ENCODE measurements at places on chromosomes 2 and 18.
A peak's percentile ranks its signal among the peaks of the same experiment; 100 is the strongest.

- DNase-seq, result peak; percentile 5
Measured at GRCh38 chr2:122451040-122451439, 695.6 kb downstream of the TSN start.

- no peak for DNase-seq
Measured at GRCh38 chr2:170966648-170967396, 37.8 kb downstream of the GORASP2 start.

DNA sequence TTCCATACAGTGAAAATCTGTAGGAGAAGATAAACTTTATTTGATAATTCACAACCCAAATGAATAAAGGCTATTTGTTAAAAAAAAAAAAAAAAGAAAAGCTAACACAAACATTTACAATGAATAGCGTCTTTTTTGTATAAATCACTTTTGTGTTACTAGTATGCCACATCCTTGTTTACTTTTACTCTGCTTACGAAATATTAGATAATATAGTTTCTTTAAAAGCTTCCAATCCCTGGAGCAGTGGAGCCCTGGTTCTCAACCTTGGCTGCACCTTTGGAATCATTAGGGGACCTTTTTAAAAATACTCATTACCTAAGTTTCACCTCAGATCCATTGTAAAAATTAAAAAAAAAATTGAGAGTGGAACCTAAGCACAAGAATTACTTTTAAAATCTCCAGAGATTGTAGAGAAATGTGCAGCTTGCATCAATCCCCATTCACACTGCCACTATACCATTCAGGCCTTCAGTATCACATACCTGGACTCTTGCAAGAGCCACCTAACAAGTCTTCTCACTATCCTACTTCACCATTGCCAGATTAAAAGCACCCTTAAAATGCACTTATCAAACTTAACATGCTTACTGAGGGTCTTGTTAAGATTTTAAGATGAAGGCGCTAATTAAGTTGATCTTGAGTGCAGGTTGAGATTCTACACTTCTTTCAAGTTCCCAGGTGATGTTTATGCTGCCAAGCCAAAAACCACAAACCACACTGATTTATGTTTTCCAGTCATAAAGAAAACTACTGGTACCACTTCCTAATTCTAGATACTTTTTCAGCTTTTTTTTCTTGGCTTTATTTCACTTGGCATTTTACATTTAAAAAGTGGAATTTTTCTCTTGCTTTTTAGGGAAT, 59.7 kb upstream of the ZC3H15 start:
- DNase-seq, result no peak

DNA sequence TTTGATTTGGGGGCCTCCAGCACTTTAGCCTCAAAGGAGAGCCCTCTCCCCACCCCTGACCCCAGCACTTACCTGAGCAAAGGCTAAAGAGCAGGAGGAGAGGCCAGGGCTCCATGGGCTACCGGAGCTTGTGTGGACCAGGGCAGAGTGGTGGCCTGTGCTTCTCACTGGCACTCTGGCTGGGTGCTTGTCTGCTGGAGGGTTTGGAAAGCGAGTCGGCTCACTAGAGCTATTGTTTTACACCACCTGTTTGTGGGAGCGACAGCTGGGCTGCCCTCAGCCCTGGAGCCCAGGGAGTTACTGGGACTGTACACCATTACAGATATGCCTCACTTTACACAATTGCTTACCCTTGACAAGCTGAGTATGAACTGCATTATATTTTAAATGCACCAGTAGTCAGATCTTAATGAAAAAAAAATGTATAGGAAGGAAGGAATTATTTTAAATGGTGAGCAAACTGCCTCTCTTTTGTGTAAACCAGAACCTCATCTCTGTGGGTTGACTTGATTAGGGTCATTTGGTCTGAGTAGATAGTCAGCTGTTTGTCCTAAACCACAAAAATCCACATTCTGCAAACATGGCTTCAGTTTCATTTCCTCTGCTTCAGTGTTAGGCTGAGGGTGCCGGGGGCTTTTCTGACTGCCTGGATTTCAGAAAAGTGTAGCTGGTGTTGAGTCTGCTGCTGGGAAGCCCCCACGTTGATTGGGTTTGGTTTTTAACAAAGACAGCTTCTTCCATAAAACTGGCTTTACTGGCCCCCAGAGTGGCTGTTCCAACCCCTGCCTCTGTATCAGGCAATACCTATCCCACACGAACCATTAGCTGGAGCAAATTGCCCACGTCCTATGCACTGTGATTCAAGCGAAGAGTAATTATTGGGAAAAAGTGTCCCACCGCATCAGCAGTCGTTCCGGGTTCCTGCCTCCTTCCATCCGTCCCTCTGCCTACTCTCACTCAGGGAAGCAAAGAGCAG, at the start of gene CHRNA1:
Gene CHRNA1 (minus strand): TSS at position 193 of the 976 bp plus-strand sequence. CDS start 78 bp downstream, at position 115.
- peak; percentile 71 for DNase-seq

- peak; percentile 89 for DNase-seq
Measured at GRCh38 chr2:39059366-39059952, 61.4 kb downstream of the SOS1 start.

DNA sequence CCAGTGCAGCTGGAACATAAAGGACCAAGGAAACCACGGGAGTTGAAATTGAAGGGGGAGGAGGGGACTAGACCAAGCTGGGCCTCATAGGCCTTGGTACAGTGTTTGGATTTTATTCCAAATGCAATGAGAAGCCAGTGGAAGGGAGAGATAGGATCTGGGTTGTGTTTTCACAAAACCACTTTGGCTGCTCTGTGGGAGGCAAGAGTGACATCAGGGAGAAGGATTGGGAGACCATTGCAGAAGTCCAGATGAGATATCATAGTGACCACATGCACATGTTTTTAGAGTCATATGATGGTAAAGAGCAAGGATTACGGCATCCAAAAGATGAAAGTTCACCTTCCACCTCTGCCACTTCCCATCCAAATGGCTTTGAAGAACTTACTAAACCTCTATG, 210.2 kb downstream of the PAX3 start:
- DNase-seq, result no peak

GRCh38 chr2:174485788-174486562, 854 bp downstream of the GPR155 start:
- no peak for DNase-seq

DNA sequence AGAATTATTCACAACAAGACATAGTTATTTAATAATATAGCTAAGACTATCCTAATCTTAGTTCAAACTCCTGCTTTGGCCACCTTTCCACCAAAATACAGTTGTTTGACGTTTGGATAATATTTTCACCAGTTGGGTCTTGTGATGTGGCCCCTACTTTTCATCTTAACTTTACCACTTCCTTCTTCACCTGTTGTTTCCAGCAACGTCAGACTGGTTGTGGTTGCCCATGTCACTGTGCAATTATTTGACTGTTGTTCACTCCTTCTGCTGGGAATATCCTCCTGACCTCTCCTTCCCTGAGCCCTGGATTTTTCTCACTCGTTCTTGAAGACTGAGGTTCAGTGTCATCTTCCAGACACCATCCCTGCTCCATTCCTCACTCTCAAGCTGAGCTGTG, 132.2 kb upstream of the RASGRP3 start:
- DNase-seq, result no peak

DNA sequence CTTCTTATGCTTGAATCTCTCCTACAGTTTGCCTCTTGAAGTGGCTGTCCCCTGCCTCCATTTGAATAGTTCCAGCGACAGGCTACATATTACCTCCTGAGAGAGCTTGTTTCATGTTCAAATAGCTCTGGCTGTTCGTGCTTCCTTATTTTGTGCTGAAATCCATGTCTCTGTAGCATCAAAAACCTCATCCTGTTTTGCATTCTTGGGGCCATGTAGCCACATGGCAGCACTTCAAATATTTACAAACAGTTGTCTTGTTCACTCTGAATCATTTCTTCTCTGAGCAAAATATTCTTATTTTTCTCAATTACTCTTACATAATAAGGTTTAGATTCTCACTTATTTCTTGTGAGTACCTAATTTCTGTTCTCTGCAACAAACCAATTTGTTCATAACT, 1243.1 kb upstream of the NXPH2 start:
- DNase-seq, result no peak

DNA sequence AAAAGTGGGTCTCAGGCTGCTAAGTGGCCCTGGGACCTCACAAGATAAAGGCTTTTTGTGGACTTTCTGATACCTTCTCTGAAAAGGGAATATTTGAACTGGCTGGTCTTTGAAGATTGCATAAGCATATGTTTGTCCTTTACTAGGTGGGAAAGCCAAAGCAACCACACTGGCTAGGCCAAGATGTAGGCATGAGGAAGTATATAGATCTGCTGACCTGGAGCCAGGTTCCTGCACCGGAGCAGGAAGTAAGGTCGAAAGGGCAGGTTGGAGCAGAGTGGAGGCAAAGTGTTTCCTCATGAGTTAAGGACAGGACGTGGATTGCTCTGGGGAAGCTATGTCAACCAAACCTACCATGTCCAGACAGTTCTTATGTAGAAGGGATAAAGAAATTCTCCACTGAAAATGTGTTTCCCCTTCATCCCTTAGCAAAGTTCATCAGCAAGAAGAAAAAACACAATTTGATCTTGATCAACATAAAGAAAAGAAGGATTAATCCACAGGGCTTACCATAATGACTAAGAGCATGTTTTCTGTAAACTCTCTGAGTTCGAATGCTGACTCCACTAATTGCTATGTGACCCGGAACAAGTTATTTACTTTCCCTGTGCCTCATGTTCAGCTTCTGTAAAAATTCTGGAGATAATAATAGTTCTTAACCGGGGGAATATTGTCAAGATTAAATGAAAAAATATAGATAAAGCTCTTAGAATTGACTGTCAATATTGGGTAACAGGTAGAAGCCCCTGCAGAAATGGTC, 156.1 kb upstream of the SRD5A2 start:
- no peak for DNase-seq

- no peak for DNase-seq
Measured at GRCh38 chr2:36800381-36800780, 103.9 kb downstream of the VIT start.

DNA sequence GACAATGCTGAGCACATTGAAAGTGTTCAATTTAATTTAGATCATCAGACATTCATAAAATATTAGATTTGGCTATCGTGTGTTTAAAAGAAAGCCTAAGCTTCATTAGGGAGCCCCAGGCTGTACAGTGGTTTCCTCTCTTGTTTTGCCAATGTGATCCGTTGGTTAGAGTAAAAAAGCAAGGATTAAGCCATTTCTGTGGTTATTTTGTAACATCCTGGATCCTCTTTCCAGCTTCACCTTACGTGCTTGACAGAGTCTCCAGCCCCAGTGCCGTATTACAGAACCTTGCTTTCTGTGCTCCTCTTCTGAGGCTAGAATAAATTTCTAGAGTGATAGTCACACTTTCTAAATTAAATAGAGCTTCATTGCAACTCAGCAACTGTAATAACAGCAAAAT, 289.3 kb upstream of the LINC00305 start:
- DNase-seq, result no peak

DNA sequence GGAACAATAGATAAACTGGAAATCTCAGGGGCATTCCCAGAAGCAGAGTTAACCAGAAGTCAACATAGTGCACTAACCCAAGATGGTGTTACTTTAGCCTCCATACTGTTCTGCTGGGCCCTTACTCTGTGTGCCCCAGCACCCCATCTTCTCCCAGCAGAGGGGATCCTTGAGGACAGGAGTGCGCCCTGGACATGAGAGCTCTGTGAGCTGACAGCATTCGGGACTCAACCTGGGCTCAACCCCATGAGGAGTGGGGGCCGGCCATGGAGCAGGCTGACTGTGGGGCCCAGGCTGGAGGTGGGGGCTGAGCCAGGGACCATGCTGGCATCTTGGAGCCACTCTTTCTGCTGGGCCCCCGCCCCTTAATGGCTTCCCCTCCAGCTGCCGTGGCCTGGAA, 156.3 kb upstream of the HS6ST1 start:
- DNase-seq, result no peak

DNA sequence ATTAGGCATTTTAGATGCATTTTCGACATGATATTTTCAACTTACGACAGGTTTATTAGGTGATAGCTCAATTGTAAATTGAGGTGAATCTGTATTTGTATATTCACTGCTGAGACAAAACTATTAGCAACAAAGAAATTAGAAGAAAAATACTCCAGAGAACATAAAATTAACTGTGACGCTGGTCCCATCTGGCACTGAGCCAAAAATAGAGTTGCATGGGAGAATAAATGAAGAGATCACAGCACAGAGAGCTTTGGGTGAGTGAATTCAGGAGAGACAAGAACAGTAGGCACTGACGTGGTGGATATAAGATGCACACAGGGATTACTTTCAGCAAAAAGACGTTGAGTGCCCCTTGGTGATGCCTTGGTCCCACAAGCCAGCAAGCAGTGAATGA, 306.2 kb upstream of the RAB6C start:
- DNase-seq, result no peak
